MG63 (cell line): ENCODE measurements at places on chromosomes 7 and 10. TPM values are rescaled to one million over a fixed set of nuclear protein-coding genes. Genes with fewer than 3 reads are reported as not detected.

GRCh38 chr7:11689096-11689495 is 142.9 kb downstream of the THSD7A start:
- no peak for DNase-seq

DNA sequence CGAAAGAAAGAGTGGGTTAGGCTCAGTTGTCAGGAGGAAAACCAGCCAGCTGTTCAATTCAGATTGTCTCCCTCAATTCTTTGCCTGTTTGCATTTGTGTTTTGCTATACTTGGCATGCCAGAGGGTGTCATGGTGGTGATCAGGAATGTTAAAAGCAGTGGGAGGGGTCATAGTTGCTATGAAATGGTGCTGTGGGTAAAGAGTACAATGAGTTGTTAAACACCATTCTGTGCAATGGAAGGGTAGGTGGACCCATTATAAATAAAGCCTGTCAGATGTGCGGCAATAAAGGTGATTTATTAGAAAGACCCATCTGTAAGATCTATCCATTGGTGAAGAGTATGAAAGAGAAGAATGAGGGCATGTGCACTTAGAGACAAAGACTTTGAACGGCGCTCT is 82.2 kb downstream of the MRPL32 start:
- DNase-seq, result no peak

DNA sequence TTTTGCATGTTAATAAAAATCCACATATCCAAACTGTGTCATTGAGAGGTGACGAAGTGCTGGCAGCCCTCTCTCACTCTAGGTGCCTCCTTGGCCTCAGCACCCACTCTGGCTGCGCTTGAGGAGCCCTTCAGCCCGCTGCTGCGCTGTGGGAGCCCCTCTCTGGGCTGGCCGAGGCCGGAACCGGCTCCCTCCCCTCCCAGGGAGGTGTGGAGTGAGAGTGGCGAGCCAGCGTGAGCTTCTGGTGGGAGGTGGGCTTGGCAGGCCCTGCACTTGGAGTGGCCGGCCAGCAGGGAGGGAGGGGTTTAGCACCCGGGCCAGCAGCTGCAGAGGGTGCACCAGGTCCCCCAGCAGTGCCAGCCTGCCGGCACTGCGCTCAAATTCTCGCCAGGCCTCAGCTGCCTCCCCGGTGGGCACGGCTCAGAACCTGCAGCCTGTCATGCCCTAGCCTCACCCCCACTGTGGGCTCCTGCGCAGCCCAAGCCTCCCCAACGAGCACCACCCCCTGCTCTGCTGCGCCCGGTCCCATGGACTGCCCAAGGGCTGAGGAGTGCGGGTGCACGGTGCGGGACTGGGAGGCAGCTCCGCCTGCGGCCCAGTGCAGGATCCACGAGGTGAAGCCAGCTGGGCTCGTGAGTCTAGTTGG is 11.1 kb downstream of the YAE1 start:
- DNase-seq, result no peak

- peak; percentile 96 for DNase-seq
Observed at GRCh38 chr7:542713-543500, 23.3 kb upstream of the PDGFA start.

DNA sequence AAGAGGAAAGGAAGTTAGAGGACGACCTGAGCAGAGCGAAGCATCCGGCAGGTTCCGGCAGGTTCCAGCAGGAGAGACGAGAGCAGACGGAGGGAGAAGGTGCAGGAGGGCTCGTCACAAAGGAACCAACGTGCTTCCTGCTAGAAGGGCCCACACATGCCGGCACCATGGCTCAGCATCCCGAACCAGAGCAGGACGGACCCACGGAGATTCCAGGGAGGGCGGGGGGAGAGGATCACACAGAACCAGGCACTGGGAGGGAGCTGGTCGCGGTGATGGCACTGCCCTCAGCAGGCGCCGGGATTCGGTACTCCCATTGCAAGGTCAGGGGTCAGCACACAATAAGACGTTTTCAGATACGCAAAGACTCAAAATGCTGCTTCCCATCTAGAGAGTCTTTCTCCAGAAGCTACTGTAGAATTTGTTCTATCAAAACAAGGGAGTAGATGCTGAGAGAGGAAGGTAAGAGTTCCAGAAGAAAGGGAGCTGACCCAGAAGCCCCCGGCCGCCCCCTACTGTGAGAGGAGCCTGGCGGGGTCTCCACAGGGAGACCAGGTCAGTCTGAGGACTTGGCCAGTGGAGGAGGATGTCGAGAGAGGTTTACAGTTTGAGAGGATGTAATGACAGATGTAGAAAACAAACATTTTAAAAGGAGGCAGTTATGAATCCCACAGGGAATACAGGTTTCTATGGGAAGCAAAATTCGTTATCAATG is 23.6 kb upstream of the PWWP2B start:
- DNase-seq, result no peak

GRCh38 chr10:1003884-1004670 is 15.8 kb downstream of the GTPBP4 start:
- DNase-seq, result no peak

- DNase-seq, result peak; percentile 83
Observed at GRCh38 chr7:155885167-155886155, 73.2 kb upstream of the SHH start.

- DNase-seq, result no peak
Observed at GRCh38 chr10:6027929-6028328, 34.2 kb downstream of the IL2RA start.

DNA sequence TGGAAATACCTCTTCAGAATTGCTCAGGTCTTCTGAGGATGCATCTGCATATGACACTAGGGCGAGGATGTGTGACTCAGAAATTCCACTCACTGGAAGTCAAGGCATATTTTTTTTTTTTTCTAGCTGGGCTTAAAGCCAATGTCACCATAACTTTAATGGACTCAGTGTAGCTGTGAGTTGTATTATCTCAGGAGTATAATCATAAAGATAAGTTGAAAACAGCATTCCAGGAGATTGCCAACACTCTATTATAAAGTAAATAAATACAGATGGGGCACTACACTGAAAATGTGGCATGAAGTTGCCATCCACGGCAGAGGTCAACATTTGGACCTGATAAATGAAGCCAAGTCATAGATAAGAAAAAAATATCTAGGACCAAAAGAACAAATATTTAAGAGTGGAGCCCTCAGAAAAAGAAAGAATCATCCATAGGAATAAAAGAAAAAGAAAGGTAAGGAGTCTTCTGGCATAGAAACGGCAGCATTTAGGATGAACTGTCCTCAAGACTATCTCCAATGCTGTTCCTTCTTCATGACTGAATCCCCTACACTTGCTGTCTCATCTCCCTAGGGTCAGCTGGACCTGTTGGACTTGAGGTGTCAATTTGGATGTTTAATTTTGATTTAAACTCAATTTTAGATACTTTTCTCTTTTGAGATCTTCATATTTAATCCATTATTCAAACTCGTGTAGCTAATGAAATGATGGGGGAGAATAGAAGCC is 72.9 kb upstream of the CAV2 start:
- peak; percentile 47 for DNase-seq

GRCh38 chr10:17353568-17354300 is 100.7 kb downstream of the ST8SIA6 start:
- DNase-seq, result no peak

- no peak for DNase-seq
Observed at GRCh38 chr7:152937282-152937681, 177.7 kb downstream of the ACTR3B start.

The CHN2 gene
- total RNA-seq, result 3.7 and 20.1 TPM in 2 replicates

The ATOH7 gene
- total RNA-seq, result not detected in 2 replicates

The FAM180A gene
- 3.8 and 6.8 TPM in 2 replicates for total RNA-seq

The CTAGE15 gene
- total RNA-seq, result not detected in 2 replicates

The TMEM229A gene
- not detected in 2 replicates for total RNA-seq

The GIMAP4 gene
- not detected in 2 replicates for total RNA-seq
